ENCODE measurements at places on chromosomes 7 and 10. TPM values are rescaled to one million over a fixed set of nuclear protein-coding genes. Genes with fewer than 3 reads are reported as not detected.

VSTM4 gene
- 10.9 TPM for total RNA-seq

OPALIN gene
- not detected for total RNA-seq

ADCYAP1R1 gene
- 1.00 TPM for total RNA-seq

TMEM176A gene
- 18.3 TPM for total RNA-seq

NUTM2E gene
- 0.31 TPM for total RNA-seq

TAS2R3 gene
- 2.2 TPM for total RNA-seq

PNLIPRP1 gene
- 1.4 TPM for total RNA-seq

JMJD1C gene
- 74.0 TPM for total RNA-seq

DNA sequence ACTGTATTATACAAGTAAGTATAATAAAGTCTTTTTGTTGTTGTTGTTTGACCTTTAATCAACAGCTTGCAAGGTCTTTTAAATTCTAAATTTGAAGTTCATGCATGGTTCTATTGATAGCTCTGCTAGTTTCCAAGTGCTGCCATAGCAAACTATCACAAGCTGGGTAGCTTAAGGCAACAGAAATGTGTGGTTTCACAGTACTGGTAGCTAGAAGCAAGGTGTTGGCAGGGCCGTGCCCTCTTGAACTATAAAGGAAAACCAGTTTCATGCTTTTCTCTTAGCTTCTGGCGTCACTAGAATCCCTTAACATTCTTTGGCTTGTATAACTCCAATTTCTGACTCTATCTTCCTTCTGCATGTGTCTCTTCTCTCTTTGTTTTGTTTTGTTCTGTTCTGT is 1021.9 kb upstream of the AUTS2 start:
- DNase-seq, result no peak

DNA sequence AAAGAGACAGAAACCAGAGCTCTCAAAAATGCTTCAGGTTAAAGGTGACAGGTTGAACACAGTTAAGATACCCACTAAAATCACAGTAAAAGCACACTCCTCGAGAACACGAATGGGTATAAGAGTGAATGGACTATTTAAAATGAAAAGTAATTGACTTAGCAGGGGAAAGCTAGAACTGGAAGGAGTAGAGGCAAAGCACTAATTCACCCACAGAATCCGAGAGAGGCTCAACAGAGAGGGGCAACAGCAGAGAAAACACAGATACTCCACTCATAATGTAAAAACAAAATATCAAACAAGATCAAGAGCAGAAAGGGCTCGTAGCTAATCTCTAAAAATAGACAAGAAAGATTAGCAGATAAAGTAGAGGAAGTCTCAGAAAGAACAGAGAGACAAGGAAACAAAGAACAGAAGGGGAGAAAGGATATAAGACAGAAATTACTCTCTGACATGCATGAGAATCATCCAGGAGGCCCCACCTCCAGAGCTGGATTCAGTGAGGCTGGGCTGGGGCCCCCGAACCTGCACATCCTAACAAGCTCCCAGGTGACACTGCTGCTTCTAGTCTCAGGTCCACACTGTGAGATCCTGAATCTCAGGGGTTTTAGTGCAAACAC is 117.6 kb downstream of the GALNT11 start:
- no peak for DNase-seq

- DNase-seq, result no peak
These were observed 81.9 kb upstream of the BTBD16 start for GRCh38 chr10:122189185-122189584.

DNA sequence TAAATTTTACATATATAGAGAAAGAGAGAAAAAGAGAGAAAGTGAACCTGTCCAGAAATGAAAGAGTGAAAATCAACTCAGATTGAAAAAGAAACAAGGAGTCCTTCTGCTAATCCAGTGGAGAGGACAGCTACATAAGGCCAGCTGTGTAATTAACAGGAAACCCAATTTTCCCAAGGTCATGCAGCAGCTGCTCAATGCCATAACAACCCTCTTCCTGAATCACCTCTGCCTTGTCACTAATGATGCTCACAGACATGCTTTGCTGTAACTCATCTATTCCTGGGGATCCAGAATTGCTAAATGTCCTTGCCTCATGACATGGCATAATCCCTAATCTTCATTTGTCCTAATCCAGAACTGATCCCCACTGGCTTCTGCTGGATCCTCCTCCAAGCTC is 288.6 kb downstream of the NEBL start:
- peak; percentile 41 for DNase-seq

DNA sequence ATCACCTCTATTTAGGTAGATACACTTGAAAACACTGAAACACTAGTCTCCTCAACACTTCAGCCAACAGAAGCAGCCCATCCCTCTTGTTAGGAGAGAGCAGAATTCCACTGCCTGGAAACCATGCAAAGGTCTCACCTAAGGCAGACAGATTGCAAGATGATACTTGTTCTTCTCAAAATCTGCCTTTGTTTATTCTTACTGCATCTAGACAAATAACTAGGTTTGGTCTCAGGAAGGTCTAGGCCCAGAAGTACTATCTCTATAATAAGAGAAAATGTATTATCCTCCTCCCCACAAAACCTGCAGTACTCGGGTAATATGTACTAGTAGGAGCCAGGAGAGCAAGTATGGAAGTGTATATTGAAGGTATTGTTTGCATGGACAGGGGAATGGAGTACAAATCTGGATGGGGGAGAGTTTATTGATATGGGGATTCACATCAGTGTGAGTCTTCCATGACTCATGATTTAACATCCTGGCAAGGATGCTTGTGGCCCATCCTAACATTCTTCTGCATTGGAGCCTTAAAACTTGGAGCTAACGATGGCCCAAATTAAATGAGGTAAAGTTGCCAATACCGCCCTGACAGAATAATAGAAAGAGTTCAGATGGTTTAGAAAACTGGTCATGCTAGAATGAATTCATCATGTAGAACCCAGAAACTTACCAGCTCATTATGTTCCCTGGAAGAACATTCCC is 109.2 kb downstream of the EPC1 start:
- no peak for DNase-seq

DNA sequence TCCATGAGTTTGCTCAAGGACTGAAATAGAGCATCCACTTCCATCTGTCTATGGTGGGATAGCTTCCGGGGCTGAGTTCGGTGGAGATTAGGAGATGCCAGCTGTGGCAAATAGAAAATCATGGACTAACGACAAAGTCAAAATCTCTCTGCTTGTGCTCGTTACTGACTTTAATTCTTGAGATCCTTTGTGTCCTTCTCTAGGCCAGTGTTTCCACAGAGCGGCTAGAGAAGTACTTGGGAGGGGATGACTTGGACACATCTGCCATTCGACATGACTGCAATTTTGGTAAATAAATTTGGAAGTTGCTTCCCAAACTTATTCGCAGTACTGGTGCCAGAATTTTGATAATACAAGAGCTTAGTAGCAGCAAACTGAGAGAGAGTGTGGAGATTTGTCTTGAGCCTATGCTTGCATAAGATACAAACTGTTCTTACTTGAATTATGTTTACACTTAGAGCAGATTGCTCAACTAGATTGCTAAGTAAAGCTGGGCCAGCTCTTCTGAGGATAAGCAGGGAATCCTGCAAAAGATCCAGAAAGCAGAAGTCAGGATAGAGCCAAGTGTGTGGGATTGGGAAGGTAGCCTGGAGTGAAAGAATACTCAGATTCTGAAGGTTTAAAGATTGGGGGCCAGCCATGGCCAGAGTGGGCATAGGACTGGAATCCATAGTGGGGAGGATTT is 27.6 kb downstream of the ABCC2 start:
- DNase-seq, result peak; percentile 80

- no peak for DNase-seq
These were observed 23.0 kb upstream of the PRPF18 start for GRCh38 chr10:13563481-13564445.

DNA sequence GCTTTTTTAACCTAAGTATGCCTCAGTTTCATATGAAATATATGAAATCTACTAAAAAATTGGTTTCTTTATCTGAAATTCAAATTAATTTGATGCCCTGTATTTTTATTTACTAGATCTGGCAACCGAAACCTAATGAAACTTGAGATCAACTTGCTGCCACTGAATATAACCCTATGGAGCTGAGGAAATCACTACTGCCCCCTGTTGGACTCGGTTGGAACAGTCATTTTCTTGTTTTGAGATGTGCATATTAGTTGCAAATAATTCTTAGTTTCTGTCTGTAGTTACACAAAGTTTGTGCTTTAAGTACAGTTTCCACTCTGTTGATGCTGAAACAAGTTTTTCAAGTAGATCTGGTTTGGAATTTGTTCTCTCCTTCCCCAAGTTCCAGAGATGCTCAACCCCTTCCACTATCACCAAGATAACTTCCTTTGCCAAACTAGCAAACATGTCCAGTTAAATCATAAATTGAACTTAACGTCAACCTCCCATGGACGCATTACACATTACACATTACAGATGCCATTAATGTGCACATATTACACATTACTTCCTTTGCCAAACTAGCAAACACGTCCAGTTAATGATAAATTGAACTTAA is 22.2 kb upstream of the EXOC4 start:
- peak; percentile 42 for DNase-seq

- DNase-seq, result no peak
These were observed 3.6 kb upstream of the TBC1D12 start for GRCh38 chr10:94398762-94399161.

GRCh38 chr7:105815576-105815975 is 60.8 kb downstream of the ATXN7L1 start:
- no peak for DNase-seq

DNA sequence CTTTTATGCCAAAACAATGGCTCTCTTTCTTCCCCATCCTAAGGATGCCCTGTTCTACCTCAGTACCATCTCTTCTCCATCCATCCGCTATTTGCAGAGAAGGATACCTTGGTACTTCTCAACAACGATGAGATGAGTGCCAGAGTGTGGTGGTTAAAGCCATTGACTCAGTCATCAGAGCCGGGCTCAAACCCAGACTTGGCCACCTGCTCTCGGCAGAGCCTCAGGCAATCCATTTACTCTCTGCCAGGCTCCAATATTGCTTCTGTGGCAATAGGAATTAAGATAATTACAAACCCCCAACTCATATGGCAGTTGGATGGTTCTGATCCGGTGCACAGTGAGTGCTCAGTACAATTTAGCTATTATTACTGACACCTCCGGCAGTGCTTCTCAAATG is 121.3 kb downstream of the PRLHR start:
- no peak for DNase-seq

DNA sequence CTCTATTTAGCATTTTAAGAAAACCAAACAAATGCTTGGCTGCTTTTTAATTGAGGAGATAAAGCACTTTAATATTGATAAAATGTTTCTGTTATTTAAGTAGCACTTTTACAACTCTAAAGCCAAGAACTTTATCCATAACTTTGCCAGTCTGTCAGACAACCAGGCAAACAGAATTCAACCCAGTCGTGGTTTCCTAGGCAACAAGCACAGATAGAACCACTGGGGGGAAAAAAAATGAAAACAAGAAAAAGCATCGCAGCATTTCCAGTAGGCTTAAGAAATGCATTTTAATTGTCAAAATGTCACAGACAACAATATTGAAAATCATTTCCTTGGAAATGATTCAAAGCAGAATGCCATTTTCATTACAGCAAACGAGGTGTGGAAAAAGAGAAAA is 323.4 kb downstream of the PARD3 start:
- DNase-seq, result peak; percentile 81

- DNase-seq, result peak; percentile 99
These were observed 83.1 kb downstream of the SH3PXD2A start for GRCh38 chr10:103772096-103772845.

GRCh38 chr10:42864575-42864974 is 82.0 kb downstream of the BMS1 start:
- DNase-seq, result no peak

- peak; percentile 74 for DNase-seq
These were observed 30.2 kb upstream of the ABI1 start for GRCh38 chr10:26890956-26891355.

DNA sequence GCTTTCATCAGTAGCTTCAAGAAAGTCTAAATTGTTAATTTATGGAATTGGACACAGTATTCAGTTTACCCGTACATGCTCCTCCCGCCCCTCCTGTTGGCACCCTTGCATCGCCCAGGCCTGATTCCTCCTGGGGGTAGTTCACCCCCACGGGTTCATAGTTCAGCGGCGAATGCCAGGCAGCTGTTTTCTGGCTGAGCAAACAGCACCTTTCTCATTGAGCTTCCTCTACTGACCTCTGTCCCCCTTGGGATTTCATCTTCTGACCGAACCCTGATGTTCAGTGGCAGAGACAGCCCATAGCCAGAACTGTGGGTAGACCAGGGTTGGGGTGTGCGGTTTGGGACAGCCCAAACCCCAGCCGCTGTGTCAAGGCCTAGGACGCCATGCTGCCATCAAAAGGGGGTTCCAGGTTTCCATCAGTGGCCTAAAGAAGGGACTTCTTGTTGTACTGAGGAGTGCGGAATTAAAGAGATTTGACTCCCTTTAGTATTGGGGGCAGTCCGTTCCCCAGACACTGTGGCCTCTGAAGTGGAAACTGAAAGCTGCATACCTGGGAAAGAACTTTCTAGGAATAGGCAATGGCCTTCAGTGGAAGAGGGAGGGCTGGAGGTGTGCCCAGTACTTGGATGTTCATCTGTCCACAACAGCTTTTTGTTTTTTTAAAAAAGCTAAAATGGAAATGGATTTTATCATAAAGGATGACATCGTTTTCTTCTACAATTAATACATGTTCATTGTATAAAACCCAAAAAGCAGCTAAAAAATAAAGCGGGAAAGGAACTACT is 19.0 kb downstream of the MDH2 start:
- no peak for DNase-seq

GRCh38 chr10:68192113-68192512 is 39.8 kb downstream of the ATOH7 start:
- no peak for DNase-seq

DNA sequence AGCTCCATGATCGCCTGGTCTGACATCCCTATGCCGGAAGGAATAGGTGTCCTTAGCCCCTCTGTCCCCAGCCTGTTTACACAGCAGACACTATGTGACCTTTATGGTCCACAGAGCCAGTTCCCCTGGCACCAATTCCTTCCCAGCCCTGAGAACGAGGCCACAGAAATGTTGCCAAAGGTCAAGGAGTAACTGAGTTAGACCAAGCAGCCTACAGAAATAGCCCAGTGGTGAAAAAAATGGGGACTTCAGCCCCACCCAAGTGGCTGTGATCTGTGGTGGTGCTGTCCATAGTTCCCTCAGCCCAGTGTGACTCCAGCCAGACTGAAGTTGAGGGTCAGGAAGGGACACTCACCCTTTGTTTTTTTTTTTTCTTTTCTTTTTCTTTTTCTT is 2.5 kb downstream of the PGAM2 start:
- DNase-seq, result no peak

DNA sequence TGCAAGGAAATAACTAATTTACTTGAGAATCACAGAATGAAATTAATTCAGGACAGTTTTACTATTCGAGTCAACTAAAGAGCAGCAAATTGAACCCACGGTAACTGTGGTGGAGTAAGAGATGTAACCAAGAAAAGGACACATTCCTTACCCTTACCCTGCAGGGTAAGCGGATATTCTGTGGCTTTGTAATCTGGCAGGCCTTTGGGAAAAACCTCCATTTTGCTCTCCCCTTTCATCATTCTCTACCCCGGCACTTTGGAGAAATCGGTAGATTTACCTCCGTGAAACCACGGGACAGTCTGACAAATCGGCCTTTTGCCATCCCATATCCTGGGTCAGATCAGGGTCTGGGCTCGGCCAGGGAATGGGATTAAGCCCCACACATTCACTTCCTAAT is 18.4 kb downstream of the RCC1L start:
- DNase-seq, result no peak

- no peak for DNase-seq
These were observed 184.0 kb upstream of the ADO start for GRCh38 chr10:62620491-62620890.
